ENCODE measurements at places on chromosomes 16 and 17.
A peak's percentile ranks its signal among the peaks of the same experiment; 100 is the strongest.

DNA sequence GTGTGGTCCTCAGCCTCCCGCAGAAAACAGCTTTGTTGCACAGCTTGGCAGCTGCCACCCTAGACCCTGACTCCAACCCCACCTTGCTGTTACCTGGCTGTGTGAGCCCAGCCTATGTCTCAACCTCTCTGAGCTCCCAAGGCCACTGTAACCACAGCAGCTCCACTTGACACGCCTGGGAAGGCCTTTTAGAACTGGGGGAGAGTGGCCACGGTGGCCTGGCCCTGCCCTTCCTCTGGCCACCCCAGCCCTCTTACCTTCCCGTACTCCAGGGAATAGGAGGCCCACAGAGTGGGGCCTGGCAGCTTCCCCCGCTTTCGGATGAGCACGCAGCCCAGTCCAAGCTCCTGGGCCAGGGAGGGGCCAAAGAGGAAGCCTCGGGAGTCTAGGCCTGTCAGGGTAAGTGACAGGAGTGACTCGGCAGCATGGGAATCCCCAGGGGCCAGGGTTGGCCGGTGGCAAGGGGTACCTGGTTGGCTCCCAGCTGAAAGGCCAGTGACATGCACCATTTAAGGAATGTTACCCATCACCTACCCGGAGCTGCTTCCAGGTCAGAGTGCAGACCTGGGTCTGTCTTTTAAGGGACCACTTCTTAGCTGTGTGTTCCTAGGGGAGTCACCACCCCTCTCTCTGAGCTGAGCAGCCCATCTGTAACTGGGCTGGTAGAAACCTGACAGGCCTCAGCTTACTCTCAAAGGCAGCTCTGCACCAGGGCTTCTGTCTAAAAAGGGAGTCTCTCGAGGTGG, 1.4 kb downstream of the APRT start:
- peaks cover 54% of the 10 kb centered on the region for H3K36me3 ChIP-seq
- H3K27me3 ChIP-seq: no peaks in the 10 kb centered on the region
- H3K4me3 ChIP-seq: peak overlapping the region; percentile 83
- DNase-seq: peak; percentile 38
- no peak overlapping the region for H3K27ac ChIP-seq
- no peaks in the 10 kb centered on the region for H3K4me1 ChIP-seq

- DNase-seq: peak; percentile 70
- H3K4me1 ChIP-seq: peaks cover 9% of the 10 kb centered on the region
- no peak overlapping the region for H3K4me3 ChIP-seq
- H3K36me3 ChIP-seq: no peaks in the 10 kb centered on the region
- H3K27ac ChIP-seq: no peak overlapping the region
Measured at GRCh38 chr17:16516594-16517051, 24.6 kb upstream of the LRRC75A start.

DNA sequence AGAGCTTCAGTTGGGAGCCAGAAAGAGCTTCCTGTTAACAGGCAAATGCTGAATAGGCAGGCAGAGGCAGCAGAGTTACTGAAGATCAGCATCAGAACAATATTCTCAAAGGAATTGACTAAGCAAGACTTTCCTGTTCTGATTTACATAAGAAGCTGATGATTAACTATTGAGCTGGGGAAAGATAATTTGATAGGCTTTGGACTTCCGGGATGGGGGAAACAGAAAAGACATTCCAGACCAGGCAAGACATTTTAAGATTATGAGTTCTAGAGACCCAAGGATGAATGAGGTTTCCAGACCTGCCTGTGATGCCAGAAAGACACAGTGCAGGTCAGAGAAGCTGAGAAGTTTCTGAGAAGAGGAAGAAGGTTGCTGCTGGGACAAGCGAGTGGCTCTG, at the start of gene CES5A:
TSS of gene CES5A (minus strand) at position 101 of the 400 bp plus-strand sequence. CDS start 152 bp downstream, outside the sequence.
- H3K4me3 ChIP-seq: no peak within 1 kb of the TSS
- H3K36me3 ChIP-seq: no peaks in the 10 kb centered on the region
- H3K4me1 ChIP-seq: no peaks in the 10 kb centered on the region
- no peak within 1 kb of the TSS for H3K27ac ChIP-seq
- no peaks in the 10 kb centered on the region for H3K27me3 ChIP-seq
- DNase-seq: no peak

- peaks cover 18% of the 10 kb centered on the region for H3K36me3 ChIP-seq
- H3K27ac ChIP-seq: no peak overlapping the region
- no peaks in the 10 kb centered on the region for H3K4me1 ChIP-seq
- H3K4me3 ChIP-seq: no peak overlapping the region
- H3K27me3 ChIP-seq: no peaks in the 10 kb centered on the region
- no peak for DNase-seq
Measured at GRCh38 chr16:55487048-55487803, 8.2 kb downstream of the MMP2 start.

DNA sequence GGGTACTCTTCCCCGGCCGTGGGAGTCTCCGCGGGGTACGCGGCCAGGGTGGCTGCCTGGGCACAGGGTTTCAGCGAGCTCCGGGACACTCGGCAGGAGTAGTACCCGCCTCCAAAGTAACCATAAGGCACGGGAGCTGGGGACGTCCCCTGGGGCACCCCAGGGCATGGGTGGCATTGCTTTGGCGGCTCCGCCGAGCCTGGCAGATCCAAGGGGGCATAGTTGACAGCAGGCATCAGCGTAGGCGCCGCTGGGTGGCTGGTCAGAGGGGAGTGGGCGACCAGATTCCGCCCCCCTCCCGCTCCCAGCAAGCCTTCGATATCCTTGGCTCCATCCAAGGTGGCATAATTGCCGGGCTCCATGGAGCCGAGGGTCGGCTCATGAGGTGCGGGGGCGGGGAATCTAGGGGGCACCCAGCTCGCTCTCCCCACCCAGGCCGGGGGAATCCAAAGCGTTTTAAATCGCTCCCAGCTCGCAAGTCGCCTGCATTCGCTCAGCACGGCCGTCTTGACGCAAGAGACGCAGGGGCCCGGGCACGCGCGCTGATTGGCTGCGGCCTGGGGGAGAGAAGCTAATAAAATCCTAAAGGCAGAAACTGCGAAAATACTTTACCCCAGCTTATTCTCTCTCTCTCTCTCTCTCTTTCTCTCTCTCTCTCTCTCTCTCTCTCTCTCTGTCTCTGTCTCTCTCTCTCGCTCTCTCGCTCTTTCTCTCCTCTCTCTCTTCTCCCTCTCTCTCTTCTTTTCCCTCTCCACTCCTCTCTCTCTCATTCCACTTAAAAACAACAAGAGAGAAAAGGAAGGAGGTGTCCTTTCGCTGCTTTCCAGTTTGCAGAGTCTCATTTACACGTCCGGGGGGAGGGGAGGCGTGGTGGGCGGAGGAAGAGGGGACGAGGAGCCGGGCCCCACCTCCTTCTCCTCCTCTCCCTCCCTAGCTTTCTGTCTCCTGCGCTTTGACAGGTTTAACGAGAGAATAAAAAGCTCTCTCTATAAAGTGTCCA, at the start of gene HOXB13:
TSS of gene HOXB13 (minus strand) at position 519 of the 1,000 bp plus-strand sequence. CDS start at position 362, 157 bp downstream.
- H3K27me3 ChIP-seq: peaks cover 99% of the 10 kb centered on the region
- H3K36me3 ChIP-seq: peaks cover 2% of the 10 kb centered on the region
- peak within 1 kb of the TSS; percentile 30 for H3K4me3 ChIP-seq
- DNase-seq: peak; percentile 81
- H3K27ac ChIP-seq: no peak within 1 kb of the TSS

GRCh38 chr16:79261944-79262552, 338.5 kb downstream of the MAF start:
- no peak overlapping the region for H3K27ac ChIP-seq
- no peaks in the 10 kb centered on the region for H3K36me3 ChIP-seq
- H3K4me3 ChIP-seq: no peak overlapping the region
- H3K4me1 ChIP-seq: no peaks in the 10 kb centered on the region
- H3K27me3 ChIP-seq: no peaks in the 10 kb centered on the region

GRCh38 chr16:61179561-61179960, 856.7 kb downstream of the CDH8 start:
- H3K4me1 ChIP-seq: no peaks in the 10 kb centered on the region
- H3K27ac ChIP-seq: no peak overlapping the region
- no peaks in the 10 kb centered on the region for H3K27me3 ChIP-seq
- H3K36me3 ChIP-seq: no peaks in the 10 kb centered on the region

DNA sequence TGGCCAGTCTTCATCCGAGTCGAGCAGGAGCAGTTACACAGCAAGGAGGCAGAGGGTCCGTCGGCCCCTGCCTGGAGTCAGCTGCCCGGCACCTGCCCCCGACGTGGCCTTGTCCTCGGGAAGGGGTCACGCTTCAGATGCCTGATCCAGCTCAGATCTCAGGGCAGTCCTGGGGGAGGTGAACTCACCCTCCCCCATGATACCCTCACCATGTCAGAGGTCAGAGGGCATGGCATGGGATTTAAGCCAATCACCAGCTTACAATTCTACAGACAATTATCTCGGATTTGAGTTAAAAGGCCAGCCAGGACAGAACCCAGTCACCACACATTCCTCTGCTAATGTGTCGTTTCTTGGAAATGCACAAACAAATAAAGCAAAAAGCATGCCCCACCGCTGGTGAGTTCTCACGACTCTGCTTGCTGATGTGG, 211.3 kb downstream of the FOXL1 start:
- H3K27ac ChIP-seq: no peak overlapping the region
- no peak for DNase-seq
- peaks cover 10% of the 10 kb centered on the region for H3K4me1 ChIP-seq
- no peak overlapping the region for H3K4me3 ChIP-seq
- no peaks in the 10 kb centered on the region for H3K27me3 ChIP-seq
- H3K36me3 ChIP-seq: no peaks in the 10 kb centered on the region

DNA sequence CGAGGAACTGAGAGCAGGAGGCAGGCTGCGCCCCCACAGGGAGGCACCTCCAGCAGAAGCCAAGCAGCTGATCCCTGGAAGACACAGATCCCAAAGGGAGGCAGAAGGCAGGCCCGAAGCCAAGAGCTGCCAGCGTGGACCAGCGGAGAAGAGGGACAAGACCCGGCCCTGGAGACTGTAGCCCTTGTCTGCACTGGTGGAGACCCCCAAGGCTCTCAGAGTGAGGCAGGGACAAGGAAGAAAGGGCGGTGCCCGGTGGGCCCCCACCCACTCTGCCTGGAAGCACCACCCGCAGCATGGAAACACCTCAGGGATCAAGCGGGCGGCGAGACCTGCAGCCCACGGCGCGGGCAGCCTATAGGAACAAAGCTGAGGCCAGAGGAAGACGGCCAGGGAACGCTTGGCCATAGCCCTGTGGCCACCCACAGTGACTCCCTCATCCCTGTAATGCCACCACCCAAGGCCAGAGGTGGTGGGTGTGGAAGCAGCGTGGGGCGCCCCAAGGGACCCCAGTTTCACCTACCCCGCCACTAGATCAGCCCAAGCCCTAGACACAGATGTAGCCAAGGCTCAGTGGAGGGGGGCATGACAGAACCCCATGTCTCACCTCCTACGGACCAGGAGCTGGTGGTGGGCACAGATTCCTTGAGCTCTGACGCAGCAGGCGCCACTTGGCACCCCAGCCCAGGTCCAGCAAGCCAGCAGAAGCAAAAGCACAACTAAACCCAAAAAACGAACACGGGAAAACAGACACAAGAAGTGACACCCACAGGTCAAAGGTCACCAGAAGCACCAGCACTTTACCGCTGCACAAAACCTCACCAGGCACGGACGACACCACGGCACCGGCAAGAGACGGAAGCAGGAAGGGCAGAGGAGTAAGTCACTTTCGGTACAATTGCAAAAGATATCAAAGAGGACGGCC, 2.9 kb upstream of the SIRT7 start:
- no peak overlapping the region for H3K27ac ChIP-seq
- no peak for DNase-seq
- no peaks in the 10 kb centered on the region for H3K27me3 ChIP-seq
- peaks cover 3% of the 10 kb centered on the region for H3K4me1 ChIP-seq
- no peak overlapping the region for H3K4me3 ChIP-seq

DNA sequence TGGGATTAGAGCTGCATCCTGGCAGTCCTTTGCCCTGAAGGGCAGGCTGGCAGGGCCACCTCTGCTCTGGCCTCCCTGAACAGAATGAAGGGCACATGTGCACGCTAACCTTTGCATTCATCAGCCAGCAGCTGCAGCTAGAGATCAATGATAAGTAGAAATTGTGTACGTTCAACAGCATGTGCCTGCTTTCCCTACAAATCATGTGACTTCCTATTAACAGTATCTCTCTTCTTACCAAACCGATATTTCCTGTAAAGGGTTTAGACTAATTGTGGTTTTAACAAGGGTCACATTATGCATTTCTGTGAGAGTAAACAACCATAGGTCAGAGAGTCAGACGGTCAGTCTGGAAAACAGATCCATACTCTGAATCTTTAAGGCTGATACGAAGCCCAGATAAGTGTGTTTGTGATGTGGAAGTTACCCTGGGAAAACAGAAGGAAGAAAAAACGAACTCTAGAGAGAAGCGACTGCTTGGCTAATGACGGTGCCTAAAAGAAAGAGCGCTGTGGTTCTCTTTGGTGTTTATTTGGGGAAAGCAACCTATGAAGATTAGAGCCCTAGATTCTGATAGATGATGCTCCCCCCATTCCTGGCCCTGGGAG, 219.4 kb downstream of the MAF start:
- H3K36me3 ChIP-seq: peaks cover 3% of the 10 kb centered on the region
- no peaks in the 10 kb centered on the region for H3K27me3 ChIP-seq
- H3K4me3 ChIP-seq: no peak overlapping the region

- H3K4me3 ChIP-seq: peak within 1 kb of the TSS; percentile 90
- peaks cover 7% of the 10 kb centered on the region for H3K36me3 ChIP-seq
- H3K27me3 ChIP-seq: no peaks in the 10 kb centered on the region
Measured at GRCh38 chr16:29899516-29900101, at the start of gene SEZ6L2. Gene SEZ6L2 (minus strand): TSS chr16:29899550. CDS start chr16:29899019, 531 bp downstream.

DNA sequence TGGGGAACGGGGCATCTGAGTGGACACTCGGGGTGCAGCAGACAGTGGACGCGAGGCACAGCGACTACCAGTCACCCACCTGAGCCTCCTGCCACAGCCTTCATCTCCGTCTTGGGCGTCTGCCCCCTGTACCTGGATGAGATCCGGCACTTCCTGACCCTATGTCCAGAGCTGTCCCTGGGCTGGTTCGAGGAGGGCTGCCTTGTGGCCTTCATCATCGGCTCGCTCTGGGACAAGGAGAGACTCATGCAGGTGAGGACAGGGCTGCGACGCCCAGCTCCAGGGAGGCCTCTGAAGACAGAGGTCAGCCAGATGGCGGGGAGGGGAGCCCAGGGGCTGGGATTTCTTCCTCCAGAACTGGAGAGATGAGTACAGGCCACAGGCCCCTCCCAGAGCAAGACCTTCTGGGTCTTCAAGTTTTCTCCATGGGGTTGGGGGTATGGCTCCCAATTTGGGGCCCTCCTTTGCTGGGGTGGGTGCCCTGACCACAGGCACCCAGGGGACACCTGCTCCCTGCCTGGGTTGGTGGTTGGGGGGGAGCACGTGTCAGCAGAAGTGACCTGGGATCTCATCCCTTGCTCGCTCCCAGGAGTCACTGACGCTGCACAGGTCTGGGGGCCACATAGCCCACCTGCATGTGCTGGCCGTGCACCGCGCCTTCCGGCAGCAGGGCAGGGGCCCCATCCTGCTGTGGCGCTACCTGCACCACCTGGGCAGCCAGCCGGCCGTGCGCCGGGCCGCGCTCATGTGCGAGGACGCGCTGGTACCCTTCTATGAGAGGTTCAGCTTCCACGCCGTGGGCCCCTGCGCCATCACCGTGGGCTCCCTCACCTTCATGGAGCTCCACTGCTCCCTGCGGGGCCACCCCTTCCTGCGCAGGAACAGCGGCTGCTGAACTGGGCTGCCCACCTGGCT, 1.9 kb downstream of the AANAT start:
- H3K4me3 ChIP-seq: no peak overlapping the region
- H3K27ac ChIP-seq: no peak overlapping the region
- no peaks in the 10 kb centered on the region for H3K4me1 ChIP-seq
- peak; percentile 31 for DNase-seq

GRCh38 chr16:10665166-10665565, 29.6 kb downstream of the TEKT5 start:
- no peak for DNase-seq
- peaks cover 8% of the 10 kb centered on the region for H3K36me3 ChIP-seq

Measured in H9 (cell line).